ENCODE measurements at places on chromosomes 6 and 20.

DNA sequence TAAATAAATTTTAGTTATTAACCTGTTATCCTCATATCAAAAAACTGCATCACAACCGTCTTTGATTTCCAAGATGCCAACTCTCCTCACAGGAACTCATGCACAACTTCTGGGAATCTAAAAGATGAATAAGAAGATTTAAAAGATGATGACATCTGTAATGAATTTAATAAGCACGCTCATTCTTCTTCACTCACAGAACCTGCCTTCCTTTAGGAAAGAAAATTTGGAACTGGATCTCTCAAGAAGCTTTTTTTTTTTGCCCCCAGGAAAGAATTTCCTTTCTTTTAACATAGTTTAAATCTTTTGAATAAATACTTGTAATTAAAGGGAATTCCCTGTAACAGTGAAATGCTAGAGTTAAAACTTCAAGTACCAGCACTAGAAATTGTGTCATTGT, 161.5 kb downstream of the HIVEP2 start:
- DNase-seq: no peak

GRCh38 chr6:153001767-153002612, 519 bp downstream of the MTRF1L start:
- no peak for DNase-seq

GRCh38 chr6:82995066-82995465, 70.6 kb downstream of the UBE3D start:
- DNase-seq: no peak

DNA sequence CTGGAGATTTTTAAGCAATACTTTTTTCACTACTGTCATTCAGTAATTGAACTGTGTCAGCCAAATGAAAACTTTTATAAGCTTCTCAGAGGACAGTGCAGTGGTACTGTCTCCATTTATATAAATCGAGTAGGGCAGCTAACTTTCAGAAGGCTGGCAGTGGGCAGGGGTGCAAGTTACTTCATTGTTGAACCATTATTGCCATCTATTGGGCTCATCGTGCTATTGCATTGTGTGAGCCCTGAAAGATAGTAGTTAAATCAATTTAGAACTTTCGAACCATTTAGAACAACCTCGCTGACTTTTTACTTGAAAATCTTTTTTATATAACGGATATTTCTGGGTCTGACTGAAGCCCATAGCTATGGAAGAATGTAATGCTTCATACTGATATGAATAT, 347.8 kb upstream of the PLCB4 start:
- DNase-seq: peak; percentile 37

- no peak for DNase-seq
Observed at GRCh38 chr6:37309046-37309445, 44.7 kb upstream of the RNF8 start.

DNA sequence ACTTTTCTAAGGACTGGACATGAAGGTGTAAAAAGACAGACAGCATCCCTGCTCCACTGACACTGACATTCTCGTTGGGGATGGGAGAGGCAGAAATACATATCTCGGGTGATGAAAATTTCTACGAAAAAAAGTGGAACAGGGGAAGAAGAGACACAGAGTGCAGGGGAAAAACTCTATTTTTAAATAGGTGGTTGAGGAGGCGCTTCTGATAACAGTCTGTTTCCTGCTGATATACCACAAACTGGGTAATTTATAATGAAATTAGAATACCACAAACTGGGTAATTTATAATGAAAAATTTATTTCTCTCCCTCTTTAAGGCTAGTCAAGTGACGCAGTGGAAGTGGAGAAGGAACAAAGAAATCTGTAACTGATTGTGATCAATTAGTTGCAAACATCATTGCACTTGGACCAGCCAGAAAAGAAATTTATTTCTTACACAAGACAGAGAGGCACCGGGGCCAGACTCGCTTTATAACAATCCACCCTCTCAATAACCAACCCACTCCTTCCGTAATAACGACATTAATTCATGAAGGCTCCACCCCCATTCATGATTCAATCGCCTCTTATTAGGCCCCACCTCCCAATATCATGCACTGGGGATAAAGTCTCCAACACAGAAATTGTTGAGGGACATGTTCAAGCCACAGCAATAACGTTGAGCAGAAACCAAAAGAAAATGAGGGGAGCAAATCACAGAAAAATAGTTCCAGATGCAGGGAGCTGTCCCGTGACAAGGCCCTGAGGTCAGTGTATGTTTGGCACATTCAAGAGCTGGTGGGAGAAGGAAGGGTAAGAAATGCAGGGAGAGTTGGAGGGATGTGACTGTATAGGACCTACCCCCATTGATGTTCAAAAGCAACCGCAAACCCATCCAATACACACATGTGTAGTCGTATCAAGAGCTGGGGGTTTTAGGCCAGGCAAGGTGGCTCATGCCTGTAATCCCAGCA, 6.6 kb upstream of the SRSF6 start:
- no peak for DNase-seq

DNA sequence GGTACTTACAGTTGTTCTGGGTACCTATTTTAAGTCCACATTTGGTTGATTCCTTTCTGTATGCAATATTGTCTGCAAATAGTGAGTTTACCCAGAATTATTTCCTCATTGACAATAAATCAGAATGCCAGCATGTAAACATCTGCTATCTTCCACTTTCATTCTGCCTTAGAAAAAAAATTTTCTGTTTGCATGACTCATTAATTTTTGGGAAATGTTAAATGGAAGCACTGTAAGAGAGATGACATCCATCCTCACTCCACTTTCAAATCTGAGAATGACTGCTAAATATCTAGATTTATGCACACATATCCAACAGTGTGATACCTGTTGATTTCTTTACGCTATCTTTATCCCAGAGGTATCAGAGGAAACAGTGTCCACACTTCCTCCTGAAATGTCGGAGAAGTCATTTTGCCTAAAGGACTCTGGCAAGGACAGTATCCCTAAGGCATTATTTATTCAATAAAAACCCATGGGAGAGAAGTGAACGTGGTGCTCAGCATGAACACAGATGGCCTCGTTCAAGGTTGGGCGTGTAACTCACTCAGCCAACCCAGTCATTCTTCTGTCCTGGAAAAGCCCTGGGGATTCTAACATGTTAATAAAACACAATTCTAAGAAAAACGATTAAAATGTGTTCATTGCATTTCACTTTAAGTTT, 780.9 kb downstream of the QKI start:
- no peak for DNase-seq

- DNase-seq: no peak
Observed at GRCh38 chr6:69801711-69802110, 4.9 kb upstream of the LMBRD1 start.

DNA sequence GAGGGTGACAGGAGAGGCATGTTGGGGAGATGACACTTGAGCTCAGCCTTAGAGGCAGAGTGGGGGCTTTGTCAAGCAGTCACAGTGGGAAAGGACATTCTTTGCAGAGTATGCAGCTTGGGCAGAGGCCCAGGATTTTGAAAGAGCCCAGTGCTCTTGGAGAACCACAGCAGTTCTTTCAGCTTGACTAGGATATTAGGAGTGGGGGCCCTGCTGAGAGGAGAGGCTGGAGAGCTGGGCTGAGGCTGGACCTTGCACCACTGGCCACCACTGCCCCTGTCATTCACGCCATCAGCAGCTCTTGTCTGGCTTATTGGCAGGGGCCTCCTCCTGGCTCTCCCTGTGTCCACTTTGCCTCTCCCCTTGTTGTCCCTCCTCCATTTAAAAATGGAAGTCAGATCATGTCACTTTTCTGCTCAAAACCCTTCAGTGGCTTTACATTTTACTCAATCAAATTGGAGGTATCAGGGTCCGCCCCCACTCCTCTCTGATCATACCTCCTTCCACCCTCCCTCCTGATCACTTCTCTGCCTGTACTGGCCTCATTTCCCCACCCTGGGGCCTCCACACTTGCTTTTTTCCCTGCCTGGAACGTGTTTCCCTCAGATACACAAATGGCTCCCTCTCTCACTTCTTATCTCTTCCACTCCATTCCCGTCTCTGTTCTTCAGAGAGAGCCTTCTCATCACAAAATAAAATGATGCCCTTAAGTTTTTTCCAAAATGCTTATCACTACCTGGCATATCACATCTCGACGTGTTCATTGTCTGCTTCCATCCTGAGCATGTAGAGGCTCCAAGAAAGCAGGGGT, 10.5 kb downstream of the MANBAL start:
- no peak for DNase-seq

- DNase-seq: no peak
Observed at GRCh38 chr20:17793986-17794385, 94.2 kb downstream of the BANF2 start.

DNA sequence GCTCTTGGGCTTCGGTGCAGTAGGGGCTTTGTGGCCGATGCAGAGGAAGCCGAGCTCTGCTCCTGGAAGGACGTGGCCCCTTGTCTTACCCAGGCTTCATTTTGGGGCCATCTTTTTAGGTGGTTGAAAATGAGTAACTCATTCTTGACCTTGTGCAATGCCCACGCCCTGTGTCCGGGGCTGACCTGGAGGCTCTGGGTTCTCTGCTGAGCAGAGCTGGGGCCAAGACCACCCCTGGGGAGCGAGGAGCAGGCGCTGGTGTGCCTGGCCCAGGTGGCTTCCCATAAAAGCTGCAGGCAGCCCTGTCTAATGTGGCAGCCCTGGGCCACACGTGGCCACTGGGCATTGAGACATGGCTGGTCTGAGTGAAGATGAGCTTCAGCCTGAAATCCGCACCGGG, 25.7 kb downstream of the NTSR1 start:
- no peak for DNase-seq

- DNase-seq: no peak
Observed at GRCh38 chr20:61798632-61799031, 267.0 kb downstream of the TAF4 start.

- DNase-seq: no peak
Observed at GRCh38 chr20:3842348-3842930, 4.2 kb upstream of the MAVS start.

- DNase-seq: no peak
Observed at GRCh38 chr6:106794129-106794528, 164.8 kb downstream of the QRSL1 start.

GRCh38 chr6:160363016-160363996, 15.1 kb downstream of the SLC22A3 start:
- no peak for DNase-seq

DNA sequence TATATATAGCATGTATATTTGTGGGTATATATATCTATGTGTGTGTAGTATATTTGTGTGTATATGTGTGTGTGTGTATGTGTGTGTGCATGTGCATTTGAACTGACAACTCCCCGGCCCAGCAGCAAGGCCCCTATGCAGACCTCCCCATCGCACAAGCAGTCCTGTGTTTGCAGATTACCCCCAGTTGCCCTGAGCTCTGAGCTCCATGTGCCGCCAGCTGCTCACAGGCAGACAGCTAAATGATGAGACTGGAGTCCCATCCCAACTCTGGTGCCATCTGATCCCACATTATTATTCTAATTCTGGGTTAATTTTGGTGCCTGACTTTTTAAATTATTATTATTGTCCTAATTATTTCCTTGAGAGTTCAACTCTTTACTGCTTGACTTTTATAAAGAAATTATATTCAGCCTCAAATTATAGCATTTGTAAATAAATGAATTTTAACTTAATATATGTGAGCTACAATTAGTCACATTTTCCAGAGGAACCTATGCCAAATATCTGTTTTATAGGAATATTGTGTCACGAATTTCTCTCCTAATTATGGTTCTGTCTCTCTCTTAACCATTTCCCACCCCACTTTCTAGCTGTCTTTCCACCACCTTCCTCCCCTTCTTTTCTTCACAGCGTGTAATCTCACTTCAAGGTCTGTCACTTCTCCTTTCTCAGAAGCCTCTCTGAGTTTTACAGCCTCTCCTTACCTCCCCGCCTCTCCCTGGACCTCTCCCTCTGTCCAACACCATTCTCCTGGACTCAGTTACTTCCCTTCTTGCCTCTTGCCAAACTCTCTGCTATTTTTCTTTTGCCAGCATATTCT, 90.6 kb upstream of the SYNDIG1 start:
- no peak for DNase-seq

DNA sequence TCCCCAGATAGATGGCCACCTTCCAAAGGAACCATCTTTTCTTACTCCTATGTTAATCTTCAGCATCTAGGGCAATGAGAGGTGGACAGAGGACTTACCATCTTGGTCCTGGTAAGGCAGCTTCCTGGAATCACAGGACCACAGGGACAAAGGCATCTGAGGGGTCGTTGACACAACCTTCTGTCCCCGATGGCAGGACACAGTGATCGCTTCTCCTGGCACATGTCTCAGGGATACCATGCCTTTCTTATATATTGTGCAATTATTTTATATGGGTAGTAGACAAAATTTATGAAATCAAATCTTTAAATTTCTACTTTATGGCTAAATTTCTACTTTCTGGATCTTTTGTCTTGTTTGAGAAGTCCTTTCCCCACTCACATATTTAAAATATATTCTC, 20.1 kb downstream of the SERPINB1 start:
- no peak for DNase-seq

- no peak for DNase-seq
Observed at GRCh38 chr20:13180986-13181889, 39.8 kb upstream of the ISM1 start.

GRCh38 chr6:22284666-22285065, 12.2 kb downstream of the PRL start:
- no peak for DNase-seq

- DNase-seq: peak; percentile 33
Observed at GRCh38 chr6:6057442-6058053, 50.8 kb upstream of the NRN1 start.

- DNase-seq: no peak
Observed at GRCh38 chr6:37765182-37765775, 54.2 kb upstream of the ZFAND3 start.

- no peak for DNase-seq
Observed at GRCh38 chr6:13370623-13371022, 42.3 kb upstream of the TBC1D7 start.

Data from CD4-positive, alpha-beta T cell treated with Interleukin-1 beta for 1 hour (primary cell).